ENCODE measurements at places on chromosomes 2 and 18.

GRCh38 chr2:50546790-50547189 lies 485.1 kb downstream of the NRXN1 start:
- no peak for DNase-seq

GRCh38 chr18:71352618-71353017 lies 1063.8 kb downstream of the SOCS6 start:
- DNase-seq = no peak

DNA sequence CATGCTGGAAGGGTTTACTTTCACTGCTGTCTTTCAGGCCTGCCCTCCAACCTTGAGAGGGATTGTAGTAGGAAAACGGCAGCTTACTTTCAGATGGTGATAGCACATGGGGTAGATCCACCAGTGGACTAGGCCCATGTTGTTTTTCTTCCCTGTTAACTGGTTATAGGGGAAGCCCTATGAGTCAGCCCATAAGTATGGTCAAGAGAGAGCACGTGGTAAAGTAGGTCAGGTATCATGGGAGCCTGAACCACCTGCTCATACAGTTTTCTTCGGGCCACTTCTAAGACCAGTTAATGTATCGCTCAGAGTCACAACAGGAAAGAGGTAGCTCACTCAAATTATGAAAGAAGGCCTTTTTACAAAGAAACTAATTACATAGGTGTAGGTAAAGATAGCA lies 33.0 kb downstream of the PDK1 start:
- DNase-seq = no peak

DNA sequence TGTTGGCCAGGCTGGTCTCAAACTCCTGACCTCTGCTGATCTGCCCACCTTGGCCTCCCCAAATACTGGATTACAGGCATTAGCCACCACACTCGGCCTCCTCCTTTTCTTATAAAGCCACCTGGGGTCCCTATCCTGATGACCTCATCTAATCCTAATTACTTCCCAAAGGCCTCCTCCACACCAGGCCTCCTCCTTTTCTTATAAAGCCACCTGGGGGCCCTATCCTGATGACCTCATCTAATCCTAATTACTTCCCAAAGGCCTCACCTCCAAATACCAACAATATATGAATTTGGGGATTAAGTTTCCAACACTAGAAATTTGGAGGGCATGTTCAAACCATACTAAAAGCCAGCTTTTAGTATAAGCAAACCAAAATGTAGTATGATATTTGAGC lies 9.7 kb upstream of the RMC1 start:
- no peak for DNase-seq

All from thyroid gland (tissue), 4 donors.